ENCODE measurements at places on chromosomes 16 and 17.

DNA sequence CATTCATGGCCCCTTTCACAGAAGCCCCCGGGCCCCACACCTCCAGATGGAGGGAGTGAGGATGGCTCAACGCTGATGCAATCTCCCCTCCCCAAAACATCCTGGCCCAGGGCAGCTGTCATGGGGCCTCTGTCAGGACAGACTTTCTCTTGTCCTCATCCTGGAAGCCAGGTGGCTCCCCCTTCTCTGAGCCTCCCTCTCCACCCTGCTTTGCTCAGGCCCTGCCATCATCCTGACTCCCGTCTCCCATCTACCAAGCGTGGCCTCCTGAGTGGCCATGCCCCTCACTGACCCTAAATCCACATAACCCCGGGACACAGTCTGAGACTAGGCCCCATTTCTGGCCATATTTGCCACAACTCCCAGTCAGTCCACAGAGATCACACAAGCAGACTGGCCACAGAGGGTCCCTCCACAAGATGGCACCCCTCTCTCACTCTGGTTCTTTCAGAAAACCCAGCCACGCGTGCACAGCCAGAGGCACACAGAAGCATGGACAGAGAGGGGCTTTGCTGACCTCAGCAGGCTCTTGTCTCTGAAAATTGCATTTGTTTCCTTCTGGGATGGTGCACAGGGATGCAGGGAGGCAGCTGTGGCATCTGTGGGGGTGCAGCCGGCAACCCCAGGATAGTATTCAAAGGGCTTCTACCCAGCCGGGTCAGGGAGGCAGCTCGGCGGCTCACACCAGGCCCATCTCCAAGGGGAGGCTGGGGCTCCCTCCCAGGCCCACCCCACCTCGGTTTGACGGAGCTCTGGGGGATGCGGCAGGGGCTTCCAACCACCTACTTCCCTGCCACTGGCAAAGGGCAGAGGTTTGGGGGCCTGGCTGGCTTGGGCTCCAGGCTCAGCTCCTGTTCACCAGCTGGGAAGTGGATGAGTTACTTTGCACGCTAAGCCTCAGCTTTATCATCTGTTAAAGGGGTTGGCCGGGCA is 16.9 kb downstream of the DOC2B start:
- peak; percentile 42 for DNase-seq

DNA sequence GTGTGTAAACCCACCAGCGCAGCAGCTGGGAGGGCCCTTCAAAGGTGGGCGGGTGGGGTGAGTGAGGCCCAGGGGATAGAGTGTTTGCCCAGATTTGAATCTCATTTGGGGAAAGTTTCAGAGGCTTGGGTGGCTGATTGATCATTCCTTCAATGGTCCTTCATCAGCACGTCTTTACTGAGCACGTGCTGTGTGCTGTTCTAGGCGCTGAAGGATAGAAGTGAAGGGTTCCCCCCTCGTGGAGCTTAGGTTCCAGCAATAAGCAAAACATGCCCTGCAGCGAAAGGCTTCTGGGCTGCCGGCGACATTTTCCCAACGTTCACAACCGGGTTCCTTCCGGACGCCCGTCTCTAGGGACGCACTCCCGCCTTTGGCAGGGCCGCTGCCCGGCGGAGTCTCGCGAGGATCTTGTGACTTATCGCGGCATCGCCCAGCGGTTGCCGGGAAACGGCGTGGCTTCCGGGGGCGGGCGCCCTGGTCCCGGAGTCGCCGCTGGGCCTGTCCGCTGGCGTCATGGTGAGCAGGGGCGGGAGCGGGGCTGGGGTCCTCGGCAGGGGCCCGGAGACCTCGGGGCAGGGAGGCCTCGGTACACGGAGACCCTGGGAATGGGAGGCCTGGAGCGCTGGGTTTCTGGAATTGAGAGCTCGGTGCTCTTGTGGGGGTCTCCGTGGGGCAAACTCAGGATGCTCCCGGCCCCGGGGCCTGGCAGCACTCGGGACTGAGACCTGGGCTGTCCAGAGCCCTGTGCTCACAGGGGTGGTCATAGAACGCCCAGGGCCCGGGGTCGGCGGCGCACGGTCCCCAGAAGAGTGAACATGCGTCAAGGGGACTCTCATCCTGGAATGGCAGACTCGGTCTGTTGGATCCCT is 3.2 kb upstream of the DBNDD1 start:
- DNase-seq: peak; percentile 89

DNA sequence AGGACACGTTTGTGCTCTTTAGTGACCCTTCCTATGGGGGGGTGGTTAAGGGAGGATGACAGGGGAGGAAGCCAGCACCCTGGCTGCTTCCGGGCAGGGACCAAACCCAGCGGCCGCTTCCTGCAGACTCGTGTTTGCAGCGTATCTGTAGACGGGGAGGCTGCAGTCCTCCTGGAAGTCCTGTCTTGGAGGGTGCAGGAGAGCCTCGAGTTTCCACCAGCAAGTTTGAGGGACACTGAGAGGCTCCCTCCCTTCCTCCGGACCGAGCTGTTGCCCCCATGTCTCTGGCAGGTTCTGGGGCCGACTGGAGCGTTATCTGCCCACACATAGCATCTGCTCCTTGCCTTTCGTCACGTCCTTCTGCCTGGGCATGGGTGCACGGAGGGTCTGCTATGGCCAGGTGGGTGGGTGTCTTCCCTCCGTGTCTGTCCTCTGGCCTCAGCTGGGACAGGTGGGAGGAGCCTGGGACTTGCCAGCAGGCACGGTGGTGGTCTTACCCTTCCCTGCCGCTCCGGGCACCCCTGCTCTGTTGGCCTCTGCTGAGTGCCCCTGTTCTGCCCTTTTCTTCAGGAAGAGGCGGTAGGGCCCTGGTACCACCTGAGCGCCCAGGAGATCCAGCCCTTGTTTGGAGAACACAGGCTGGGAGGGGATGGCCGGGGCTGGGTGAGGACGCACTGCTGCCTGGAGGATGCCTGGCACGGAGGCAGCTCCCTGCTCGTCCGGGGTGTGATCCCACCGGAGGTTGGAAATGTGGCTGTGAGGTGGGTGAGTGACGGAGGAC is 8.8 kb downstream of the ENGASE start:
- DNase-seq: no peak

DNA sequence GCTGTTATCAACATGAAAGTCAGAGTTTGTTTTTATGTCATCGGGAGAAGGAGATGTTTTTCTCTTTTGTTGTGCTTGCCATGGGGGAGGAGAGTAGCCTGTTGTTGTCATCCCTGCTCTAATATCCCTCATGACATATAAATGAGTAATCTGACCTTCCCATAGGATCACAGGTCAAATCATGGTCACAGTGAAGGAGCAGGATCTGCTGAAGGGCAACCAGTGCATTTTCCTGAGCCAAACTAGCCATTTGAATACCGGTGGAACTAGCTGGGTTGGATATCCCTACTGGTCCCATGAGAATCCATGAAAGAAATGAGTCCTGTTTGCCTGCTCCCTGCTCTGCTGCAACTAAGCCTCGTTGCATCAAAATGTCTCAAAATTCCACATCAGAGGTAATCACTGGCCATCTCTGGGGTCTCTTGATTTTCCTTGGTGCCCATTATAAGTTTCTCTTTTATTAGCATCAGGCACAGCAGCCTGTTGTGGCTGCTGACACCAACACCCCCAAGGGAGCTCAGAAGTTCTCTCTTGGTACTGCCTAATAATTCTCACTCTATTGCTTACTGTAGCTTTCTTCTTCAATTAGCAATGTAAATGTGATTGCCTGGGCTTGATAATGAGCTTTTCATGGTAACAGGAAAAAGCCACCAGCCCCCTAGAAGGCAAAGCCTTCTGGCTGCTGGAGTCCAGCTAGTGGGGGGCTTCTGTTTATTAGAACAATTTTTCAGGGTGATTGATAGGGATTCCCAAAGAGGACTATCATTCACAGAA is 211.4 kb upstream of the ERCC4 start:
- no peak for DNase-seq

GRCh38 chr17:40139566-40140058 is 725 bp upstream of the CASC3 start:
- DNase-seq: no peak

GRCh38 chr16:31880322-31880979 is 6.8 kb downstream of the ZNF267 start:
- peak; percentile 76 for DNase-seq

GRCh38 chr17:45155029-45155428 is 6.6 kb upstream of the HEXIM2 start:
- no peak for DNase-seq

DNA sequence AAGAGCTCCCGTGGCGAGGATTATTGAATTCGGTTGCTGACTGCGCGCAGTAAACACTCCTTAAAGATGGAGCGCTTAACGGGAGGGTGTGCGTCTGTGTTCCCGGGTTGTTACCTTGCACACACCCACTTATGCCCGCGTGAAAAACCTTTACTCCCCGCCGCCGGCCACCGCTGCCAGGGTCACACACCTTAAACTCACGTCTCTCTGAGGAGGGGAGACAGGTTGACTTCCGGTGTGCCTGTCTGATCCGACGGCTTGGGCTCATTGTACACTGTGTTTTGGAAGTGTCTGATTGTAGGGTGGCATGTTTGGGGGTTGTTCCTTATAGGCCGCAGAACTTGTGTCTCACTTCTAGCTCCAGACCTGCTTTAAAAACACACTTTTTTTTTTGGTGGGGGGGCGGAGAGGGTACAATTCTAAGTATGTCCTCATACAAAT is 66.8 kb downstream of the KPNA2 start:
- no peak for DNase-seq

DNA sequence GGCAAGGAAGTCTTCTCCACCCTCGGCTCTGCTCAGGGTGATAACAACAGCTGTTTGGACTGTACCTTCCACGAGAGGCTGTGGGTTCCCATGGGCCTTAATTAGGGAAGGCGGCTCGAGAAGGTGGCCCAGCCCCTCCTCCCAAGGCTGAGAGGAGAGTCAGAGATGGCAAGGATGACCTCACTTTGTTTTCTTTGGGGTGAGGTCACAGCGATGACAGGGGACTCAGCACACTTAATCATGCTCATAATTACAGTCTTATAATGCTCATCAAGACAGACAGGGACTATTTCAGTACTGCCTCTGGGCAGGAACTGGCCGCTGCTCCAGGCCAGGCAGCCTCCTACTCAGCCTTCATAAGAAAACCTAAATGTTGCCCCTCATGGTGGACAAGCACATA is 19.7 kb downstream of the WFDC1 start:
- no peak for DNase-seq

DNA sequence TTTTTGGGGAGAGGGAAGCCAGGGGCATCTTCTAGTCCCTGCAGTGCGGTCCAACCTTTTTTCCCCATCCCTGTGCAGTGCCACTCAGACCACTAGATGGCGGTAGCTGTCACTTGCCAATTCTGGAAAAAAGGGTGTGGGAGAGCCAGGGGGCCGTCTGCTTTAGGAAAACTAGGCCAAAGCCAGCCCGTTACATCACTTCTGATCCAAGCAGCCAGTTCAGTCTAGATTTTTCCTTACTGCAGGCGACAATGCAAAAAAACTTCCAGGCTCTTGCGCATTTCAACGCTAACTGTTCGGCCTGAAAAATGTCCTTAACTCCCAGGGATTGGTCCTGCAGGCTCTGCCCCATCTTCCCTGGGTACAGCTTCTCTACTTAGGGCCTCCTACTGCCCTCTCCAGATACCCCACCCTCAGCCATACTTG is 69.2 kb upstream of the CES5A start:
- peak; percentile 79 for DNase-seq

DNA sequence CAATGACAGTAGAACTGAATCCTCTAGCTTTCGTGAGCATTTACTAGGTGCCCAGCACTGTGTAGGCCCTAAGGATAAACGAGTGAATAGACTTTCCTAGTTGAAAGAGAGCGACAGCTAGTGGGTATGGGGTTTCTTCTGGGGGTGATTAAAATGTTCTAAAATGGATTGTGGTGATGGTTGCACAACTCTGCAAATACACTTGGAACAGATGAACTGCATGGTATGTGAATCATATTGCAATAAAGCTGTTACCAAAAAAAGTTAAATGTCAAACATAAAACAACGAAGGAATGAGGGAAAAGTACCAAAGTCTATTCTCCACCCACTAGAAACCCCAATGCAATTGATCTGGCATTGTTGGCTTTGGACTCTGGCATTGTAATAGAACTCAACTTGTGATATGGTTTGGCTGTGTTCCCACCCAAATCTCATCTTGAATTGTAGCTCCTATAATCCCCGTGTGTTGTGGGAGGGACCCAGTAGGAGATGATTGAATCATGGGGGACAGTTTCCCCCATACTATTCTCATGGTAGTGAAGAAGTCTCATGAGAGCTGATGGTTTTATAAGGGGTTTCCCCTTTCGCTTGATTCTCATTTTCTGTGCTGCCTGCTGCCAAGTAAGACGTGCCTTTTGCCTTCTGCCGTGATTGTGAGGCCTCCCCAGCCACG is 70.5 kb downstream of the MARF1 start:
- peak; percentile 58 for DNase-seq

Measured in fibroblast of skin of scalp (primary cell).